ENCODE measurements at places on chromosomes 7 and 10.

DNA sequence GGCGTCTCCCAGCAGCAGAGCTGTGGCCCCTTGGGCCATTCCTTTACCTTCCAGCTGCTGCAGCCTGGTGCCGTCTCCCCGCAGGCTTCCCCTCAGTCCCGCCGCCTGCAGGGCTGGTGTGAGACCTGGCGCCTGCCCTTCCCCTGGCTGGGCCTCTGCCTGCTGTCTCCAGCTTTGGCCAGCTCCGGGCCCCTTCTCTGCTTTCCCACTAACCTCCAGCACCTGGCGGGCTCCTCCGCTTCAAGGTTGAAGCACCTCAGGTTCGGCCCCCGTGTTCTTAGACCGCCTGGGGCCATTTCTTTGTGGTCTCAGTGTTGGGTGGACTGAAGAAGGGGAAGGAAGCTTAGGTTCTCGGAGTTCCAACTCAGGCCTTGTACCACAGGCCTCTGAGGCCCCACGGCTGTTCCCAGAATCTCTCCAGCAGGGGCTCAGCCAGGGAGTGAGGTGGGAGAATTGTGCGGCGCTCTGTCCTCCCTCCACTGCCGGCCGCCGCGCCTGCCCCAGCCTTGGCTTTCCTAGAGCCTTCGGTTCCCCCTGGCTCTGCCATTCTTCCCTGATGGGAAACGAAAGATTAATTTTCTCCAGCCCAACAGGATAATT is 30.3 kb downstream of the GBX1 start:
- DNase-seq: no peak

DNA sequence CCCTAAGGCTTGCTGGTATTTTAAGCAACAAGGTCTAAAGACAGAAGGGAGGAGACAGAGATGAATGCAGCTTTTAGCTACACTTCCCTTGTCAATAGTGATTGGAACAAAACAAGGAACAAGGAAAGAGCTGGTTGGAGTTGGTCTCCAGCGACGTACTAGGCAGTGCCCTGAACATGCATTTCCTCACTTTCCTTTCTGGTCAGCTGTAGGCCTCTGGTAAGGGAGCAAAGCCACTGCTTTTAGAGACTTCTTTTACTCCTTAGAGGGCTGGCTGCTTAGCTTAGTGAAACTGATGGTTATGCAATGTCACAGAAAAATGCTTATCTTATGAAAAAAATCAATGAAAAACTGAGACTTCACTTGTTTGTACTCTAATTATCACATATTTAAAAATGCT is 75.5 kb upstream of the TRIL start:
- no peak for DNase-seq

GRCh38 chr10:3868271-3868664 is 83.3 kb upstream of the KLF6 start:
- DNase-seq: no peak

DNA sequence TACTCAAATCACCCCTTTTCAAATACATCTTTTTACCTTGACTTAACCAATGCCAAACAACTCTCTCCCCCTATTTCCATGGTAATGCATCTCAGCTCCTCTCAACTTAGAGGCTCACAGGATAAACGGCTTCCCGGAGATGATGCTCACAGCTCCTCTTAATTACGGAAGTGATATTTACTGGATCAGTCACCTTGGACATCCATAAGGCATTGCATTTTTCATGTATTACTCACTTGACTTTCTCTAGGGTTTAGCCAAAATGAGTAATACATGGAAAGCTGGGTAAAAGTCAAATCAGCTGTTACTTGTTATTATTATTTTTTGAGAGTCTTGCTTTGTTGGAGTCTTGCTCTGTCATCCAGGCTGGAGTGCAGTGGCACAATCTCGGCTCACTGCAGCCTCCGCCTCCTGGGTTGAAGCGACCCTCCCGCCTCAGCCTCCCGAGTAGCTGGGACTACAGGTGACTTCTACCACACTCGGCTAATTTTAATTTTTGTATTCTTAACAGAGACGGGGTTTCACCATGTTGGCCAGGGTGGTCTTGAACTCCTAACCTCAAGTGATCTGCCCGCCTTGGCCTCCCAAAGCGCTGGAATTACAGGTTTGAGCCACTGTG is 73.3 kb upstream of the RHEB start:
- DNase-seq: no peak

DNA sequence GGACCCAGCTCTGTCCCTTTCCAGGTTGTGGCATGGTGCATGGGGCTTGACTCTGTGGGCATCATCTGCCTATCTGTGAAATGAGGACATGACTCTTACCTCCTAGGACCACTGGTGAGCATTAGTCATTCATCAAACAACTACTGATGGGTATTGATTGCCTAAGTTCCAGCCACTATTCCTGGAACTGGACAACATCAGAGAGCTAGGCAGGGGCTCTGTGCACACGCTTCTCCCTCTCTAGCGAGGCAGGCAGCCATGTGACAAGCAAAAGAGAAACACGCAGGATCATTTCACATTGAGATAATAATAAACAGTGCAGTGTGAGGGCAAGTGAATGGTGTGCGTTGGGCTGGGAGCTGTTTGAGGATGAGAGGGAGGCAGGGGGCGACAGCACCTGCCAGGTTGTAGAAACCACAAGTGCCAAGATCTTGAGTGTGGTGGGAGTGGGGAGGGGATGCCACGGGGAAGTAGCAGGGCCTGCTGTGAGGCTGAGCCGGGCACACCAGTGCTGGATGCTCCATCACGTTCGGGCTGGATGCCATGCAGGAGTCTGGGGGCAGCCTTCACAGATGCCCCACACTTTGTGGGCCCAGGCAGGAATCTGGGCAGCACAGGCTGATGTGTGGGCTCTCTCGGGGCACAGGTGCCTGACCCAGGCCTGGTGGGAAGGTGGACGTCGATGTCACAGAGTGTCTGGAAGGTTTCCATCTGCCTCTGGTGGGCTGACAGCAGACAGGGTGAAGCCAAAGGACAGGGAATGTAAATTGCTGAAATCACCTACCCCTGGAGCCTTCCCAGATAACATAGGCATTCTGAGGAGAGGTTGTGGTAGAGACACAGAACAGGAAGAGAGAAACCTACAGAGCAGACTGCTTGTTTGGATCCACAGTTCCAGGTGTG is 405.5 kb downstream of the RPS24 start:
- DNase-seq: no peak

DNA sequence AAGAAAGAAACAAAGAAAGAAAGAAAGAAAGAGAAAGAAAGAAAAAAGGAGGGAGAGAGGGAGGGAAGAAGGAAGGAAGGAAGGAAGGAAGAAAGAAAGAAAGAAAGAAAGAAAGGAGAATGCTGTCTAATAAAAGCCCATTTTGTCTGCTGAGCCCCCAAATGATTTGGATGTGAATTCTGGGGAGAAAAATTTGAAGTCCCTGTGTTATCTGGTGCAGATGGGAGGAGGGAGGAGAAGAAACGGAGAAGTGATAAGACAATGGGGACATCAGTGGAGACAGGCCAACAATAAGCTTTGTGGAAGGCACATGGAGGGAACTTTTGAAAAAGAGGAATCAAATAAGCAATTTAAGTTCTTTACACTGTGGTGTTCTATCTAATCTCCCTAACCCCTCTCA is 24.6 kb upstream of the TMEM273 start:
- DNase-seq: no peak

GRCh38 chr10:131982185-131982756 is 548 bp upstream of the BNIP3 start:
- no peak for DNase-seq

GRCh38 chr10:132121511-132121830 is 55.7 kb downstream of the JAKMIP3 start:
- DNase-seq: no peak

GRCh38 chr10:130483691-130484467 is 347.7 kb downstream of the GLRX3 start:
- DNase-seq: no peak

DNA sequence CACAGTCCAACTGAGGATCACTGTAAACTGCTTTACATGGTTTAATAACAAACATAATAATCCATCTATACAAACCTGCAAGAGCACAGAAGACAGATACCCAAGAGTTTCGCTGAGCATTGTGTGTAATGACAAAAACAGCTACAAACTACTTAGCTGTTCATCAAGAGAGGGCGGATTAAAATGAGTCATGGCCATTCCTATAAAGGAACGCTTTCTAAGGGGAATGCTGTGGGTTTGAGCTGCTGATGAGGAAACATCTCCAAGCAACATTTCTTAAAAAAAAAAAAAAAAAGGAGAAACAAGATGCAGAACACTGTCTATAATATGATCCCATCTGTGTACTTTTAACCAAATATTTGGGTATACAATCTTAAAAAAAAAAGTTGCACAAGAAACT is 33.8 kb downstream of the VOPP1 start:
- DNase-seq: no peak

DNA sequence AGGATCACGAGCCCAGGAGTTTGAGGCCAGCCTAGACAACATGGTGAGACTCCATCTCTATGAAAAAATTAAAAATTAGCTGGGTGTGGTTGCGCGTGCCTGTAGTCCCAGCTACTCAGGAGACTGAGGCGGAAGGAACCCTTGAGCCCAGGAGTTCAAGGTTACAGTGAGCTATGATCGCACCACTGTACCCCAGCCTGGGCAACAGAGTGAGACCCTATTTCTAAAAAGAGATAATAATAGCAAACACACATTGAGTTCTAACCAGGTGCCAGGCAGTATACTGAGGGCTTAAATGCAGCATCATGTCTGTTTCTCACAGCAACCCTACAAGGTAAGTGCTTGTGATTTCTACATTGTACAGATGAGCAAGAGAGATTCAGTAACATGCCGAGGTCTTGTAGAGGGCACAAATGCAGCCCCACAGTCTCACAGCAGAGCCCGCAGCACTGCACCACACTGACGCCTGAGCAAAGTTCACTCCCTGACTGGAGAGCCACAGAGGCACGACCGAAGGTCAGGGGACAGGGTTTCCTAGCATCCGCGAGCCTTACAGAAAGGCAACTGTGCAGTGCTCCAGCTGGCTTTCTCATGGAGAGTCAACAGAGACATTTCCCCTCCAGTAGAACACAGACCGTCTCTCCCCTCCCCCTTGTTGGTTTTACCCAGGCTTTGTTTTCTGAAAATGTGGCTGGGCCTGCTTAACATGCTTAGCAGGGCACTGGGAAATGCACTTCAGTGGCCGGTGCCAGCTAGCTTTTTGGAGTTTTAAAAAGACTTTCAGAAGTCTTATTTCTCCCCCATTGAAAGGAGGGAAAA is 36.5 kb downstream of the PDSS1 start:
- no peak for DNase-seq

DNA sequence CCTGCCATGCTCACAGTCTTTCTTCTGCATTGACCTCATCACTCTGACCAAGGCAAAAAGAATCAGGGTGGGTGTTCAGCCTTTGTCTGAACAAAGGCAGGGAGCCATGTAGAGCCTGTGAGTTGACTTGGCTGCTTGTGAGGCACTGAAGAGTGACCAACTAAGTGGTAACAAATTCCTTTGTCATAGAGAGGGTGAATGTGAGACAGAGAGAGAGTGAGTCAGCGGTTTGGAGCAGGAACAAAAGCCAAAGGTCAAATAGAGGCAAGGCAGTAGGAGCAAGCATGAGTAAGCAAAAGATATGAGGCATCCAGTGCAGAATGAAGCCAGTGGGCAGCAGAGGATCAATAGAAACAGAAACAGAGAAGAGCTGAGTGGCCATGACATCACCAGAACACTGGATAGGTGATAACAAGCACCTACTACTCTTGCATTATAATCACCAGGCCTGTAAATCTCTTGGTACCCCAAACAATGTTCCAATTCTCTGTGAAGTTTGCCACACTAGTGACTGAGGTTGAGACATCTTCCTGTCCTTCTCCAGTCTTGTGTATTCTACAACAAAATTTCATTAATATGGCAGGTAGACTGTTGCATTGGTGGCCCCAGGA is 116.2 kb upstream of the LAMB4 start:
- no peak for DNase-seq

- no peak for DNase-seq
Observed at GRCh38 chr10:125001313-125002046, 59.6 kb downstream of the ZRANB1 start.

- DNase-seq: no peak
Observed at GRCh38 chr7:132941905-132942304, 140.0 kb downstream of the CHCHD3 start.

DNA sequence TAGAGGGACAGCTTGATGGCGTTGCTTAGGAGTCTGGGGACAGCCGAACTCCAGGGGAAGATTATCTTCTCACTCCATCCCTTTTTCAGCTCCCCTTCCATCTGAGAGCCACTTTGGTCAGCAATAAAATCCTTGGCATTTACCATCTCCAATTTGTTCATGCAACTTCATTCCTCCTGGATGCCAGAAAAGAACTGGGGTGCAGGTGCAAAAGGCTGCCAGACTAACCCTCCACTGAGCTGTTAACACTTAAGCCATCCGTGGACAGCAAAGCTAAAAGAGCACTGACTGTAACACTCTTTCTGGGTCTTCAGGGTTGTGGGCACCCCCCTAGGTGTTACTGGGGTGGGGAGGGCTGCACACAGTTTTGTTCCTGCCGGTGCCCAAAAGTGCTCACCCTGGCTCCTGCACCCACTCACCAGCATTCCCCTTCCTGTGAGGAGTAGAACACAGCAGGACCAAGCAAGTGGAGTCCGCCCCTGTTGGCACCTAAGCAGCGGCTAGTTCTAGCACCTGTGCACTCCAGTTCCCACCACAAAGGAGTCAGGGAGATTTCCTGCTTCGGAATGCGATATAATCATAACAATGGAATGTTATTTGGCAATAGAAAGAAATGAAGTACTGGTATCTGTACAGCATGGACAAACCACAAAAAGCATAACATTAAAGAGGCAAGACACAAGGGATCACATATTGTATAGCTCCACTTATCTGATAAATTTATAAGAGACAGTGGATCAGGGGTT is 95.1 kb downstream of the NPY start:
- no peak for DNase-seq

GRCh38 chr10:20215547-20216152 is 399.4 kb downstream of the PLXDC2 start:
- no peak for DNase-seq

DNA sequence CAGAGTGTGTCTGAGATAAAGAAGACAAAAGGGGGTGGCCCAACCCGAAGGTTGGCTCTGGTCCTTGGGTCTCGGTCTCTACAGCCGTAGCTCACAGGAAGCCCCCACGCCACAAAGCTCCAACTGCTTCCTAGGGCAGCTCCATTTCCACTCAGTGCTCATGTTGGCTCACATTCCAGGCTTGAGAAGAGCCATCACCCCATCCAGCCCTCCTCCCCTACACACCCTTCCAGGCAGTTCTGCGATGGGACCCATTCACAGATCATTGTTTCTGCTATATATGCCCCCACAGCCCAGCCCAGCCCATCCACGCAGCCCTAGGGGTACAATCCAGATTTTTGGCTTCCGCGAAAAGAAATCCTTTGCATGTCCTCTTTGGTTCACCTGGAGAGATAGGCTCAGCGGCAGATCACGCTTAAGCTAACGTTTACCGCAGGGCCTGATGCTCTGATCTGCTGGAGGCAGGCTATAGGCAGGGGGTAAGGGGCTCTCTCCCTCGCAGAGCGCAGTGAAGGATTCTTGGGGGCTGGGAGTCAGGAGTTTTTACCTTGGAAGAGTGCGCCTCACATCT is 6.2 kb upstream of the HOXA11 start:
- no peak for DNase-seq

GRCh38 chr7:139682136-139683013 is 95.4 kb downstream of the HIPK2 start:
- DNase-seq: no peak

Data from memory B cell (primary cell).